ENCODE measurements at places on chromosomes 5 and 9. TPM values are rescaled to one million over a fixed set of nuclear protein-coding genes. Genes with fewer than 3 reads are reported as not detected.

GRCh38 chr9:87497604-87498045, at the start of gene DAPK1:
TSS of gene DAPK1 (plus strand) at chr9:87497867. CDS start at chr9:87499078, 1,211 bp downstream.
- DNase-seq: peak; percentile 31

DNA sequence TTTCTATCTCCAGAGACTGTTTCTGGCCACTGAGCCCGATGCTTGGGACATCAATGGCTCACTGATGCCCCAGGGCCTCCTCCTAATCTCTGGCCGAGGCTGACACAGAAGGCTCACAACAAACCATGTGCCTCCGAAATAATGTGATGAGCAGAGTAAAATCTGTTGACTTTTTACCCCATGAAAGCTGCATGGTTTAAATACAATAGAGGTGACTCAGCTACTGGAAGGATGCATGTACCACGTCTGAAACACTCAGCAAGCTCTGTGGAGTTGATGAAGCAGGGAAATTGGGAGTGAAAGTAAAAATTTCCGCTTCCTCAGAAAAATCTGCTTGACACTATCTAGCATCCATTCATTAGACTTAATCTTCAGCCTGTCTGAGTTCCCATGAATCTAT, 111.1 kb upstream of the EQTN start:
- no peak for DNase-seq

GRCh38 chr5:178433273-178433775, 156.9 kb downstream of the COL23A1 start:
- DNase-seq: no peak

- no peak for DNase-seq
Measured at GRCh38 chr9:121844562-121844961, 193.1 kb downstream of the DAB2IP start.

- DNase-seq: no peak
Measured at GRCh38 chr5:22665801-22666200, 187.3 kb downstream of the CDH12 start.

- no peak for DNase-seq
Measured at GRCh38 chr9:20930836-20931235, 100.6 kb downstream of the HACD4 start.

- no peak for DNase-seq
Measured at GRCh38 chr9:28781481-28781880, 1208.2 kb upstream of the C9orf72 start.

- DNase-seq: no peak
Measured at GRCh38 chr9:128175726-128176125, 15.6 kb downstream of the CIZ1 start.

Gene TRIM36
- 1.6 TPM for total RNA-seq
